ENCODE measurements at places on chromosomes 2 and 18.

DNA sequence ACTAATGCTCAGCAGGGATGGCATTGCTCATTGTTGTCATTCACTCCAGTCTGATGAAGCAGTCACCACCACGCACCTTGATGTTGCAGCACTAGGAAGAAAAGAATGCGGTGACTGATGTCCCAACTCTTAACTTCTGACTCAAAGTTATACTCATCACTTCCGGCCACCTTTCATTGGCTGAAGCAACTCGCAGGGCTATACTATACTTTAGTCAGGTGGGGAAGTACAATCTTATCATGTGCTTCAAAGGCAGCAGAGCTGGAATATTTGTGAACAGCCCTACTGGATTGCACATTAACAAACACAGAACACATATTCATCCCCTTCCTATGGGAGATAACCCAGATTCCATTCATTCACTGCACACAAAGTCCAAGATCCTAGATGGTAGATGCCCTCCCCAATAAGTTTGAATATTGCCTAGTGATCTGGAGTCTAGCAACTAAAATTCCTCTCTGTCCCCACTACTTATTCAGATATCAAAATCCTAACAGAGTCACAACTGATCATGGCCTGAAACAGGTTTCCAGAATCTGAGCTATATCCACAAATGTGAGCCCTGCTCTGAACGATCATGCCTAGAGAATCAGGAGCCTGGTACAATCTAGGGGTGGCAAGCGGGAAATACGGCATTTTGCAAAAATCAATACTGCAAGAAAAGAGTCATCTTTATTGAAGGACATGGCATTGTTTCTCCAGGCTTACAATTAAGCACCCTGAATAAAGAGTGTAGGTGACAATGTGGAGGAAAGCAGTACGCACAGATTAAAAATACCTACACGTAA lies 3.4 kb upstream of the SPATS2L start:
- no peak for DNase-seq

- DNase-seq = peak; percentile 92
Observed at GRCh38 chr2:108594132-108594981, 60.1 kb downstream of the LIMS1 start.

DNA sequence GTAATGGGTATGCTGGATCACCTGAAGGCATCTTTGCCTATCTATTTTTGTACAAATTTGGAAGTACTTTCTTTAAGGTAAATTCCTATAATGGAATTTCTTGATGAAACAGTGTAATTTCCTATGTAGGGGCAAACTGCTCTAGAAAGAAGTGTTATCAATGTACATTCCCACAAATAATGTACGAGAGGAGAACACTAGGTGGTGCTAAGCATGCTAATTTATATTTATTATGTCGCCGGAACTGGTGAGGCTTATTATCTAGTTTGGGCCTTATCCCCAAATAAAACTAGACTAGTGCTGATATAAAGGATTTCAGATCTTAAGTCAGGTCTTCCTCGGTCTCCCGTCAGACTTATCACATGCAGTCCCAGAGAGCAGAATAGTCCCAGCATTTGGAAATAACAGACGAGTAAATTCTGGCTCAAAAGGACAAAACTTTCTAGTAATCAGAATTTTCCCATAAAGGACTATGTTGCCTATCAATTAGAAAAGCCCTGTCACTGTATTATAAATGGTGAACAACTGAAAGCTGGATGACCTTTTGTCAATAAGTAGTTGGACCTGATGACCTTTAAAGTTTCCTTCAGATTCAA lies 86.9 kb upstream of the RBBP8 start:
- DNase-seq = peak; percentile 16

GRCh38 chr18:26226229-26227050 lies at the start of gene TAF4B:
TAF4B (plus strand) TSS chr18:26226445; CDS start chr18:26226934, 489 bp downstream.
- peak; percentile 92 for DNase-seq

DNA sequence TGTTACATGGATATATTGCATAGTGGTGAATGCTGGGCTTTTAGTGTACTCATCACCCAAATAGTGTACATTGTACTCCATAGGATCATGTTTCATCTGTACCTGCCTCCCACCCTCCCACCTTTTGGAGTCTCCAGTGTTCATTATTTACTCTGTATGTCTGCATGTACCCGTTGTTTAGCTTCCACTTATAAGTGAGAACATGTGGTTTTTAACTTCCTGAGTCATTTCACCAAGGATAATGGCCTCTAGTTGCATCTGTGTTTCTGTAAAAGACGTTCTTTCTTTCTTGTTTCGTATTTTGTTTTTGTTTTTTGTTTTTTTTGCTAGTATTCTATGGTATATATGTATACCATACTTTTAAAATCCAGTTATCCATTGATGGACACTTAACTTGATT lies 107.5 kb downstream of the MSTN start:
- DNase-seq = no peak

DNA sequence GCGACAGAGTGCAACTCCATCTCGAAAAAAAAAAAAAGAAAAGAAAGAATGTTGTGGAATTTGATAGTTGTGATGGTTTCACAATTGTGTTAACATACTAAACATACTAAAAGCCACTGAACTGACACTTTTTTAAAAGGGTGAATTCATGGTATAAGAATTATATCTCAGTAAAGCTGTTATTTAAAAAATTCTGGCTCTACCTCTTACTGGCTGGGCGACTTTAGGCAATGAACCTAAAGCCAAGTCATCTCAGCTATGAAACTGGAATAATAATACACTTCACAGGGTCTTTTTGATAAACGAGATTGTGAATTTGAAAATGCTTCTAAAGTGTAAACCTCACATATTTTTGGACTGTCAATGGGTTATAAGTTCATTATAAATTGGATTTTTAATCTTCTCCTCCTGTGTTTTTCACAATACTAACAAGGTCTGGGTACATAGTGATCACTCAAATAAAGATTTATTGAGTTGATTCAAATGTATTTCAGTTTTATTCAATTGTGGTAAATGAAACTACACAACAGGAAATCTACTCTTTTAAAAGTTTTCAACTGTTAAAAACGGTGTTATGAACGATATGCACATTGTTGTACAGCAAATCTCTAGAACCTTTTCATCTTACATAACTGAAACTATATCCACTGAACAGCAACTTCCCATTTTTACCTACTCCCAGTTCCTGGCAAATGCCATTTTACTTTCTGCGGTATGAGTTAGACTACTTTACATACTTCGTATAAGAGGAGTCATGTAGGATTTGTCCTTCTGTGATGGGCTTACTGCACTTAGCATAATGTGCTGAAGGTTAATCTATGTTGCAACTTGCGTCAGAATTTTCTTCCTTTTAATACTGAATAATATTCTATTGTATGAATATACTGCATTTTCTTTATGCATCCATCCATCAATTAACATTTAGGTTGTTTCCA lies 43.0 kb upstream of the GTF2A1L start:
- no peak for DNase-seq

DNA sequence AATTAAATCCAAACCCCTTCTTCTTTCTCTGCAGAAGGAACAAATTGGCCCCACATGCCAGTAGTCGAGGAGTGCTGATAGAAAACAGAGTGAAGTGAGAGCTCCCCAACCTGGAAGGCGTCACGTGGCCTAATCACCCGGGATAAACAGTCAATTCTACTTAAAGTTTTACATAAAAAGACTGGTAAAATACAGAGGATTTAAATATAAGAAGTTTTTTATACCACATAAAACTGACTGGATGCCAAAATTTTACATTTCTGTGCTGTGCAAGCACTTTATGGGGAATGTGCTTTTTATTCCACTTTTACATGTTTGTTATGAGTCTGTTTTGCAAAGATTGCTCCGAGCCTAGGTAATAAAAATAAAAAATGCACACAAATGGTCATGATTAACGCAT lies 1586.8 kb upstream of the ACVR2A start:
- DNase-seq = no peak

DNA sequence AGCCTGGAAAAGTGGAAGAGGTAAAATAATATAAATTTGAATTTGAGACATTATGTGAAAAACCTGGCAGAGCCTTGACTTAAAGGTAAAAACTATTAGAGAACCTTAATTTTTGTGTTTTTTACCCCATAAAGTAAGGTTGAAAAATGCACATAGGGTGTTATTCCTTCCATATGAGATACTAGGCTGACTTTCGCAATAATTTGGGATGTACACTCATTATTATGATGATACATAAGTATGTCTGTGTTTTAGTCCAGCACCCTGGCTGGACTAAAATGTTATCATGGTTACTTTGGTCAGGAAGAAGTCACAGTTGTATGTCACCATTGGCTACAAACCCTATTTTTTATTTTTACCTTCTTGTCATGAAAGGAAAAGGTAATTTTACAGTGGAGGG lies 19.8 kb downstream of the NEMP2 start:
- no peak for DNase-seq

DNA sequence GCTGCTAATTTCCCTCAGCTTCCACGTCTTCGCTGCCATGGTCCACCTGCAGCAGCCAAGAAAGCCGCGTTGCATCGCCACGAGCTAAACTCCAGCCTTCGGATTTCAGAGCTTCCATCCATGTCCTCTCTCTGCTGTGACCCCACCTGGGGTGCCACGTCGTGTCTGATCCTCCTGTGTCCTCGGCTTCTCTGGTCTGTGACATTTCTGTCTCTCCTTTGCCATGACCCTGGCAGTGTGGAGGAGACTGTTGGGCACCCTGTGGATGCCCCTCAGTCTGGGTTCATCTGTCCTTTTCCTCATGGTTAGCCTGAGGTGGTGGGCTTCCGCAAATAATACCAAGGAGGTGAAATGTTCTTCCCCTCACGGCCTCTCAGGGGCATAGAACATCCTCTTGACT lies 106.8 kb downstream of the RTP5 start:
- DNase-seq = no peak

- DNase-seq = no peak
Observed at GRCh38 chr2:232534940-232535651, 4.4 kb upstream of the CHRNG start.

GRCh38 chr18:76996429-76996828 lies 136.2 kb downstream of the MBP start:
- no peak for DNase-seq

GRCh38 chr2:16763056-16763455 lies 97.4 kb upstream of the CYRIA start:
- DNase-seq = no peak

GRCh38 chr18:67379981-67380380 lies 136.5 kb downstream of the DSEL start:
- DNase-seq = peak; percentile 29

- no peak for DNase-seq
Observed at GRCh38 chr2:229521576-229521975, 192.8 kb downstream of the DNER start.

DNA sequence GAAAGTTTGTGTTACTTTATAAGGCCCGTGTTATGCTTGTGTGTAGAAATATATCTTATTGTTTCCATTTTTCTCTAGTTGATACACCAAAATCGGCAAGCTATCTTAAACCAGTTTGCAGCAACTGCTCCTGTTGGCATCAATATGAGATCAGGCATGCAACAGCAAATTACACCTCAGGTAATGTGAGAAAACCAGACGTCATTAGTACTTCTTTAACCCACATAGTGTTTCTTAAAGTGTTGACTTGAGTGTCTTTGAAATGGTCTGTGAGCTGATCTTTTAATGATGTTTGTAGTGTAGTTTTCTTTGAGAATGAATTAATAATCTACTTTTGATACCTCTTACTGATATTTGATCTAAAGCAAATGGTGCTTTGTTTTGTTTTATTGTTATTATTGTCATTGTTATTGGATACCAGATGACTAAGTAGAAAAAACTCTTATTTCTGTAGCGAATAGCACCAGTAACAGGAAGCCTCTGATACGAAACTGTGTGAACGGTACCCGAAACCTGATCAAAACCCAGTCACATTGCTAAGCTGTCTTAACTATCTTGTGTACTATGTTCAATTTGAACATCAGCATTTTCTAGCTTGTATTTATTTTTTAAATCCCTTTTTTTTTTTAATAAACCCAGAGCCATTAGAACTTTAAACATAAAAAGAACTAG lies 53.7 kb downstream of the PTRHD1 start:
- DNase-seq = no peak

DNA sequence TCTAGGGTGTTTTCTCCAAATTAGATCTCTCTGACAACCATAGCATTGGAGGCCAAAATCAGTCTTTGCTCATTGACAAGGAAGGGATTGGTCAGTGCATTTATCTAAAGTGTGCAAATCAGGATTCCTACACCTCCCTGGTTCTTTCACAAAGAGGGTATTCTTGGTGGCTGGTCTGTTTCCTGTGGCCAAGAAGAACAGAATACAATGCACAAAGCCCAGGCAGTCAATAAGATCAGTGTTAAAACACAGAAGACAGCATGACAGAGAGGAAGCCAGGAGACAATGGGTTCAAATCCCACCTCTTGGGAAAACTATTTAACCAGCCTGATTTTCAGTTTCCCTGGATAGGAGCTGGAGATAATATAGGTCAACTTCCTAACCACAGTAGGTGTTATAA lies 46.1 kb upstream of the THOC1 start:
- DNase-seq = peak; percentile 67

- DNase-seq = no peak
Observed at GRCh38 chr2:240310645-240311044, 124.8 kb upstream of the GPC1 start.

- no peak for DNase-seq
Observed at GRCh38 chr2:18402831-18403230, 157.6 kb downstream of the RDH14 start.

- DNase-seq = no peak
Observed at GRCh38 chr2:138113871-138114525, 149.7 kb downstream of the HNMT start.

GRCh38 chr2:233818639-233819621 lies 35.4 kb downstream of the HJURP start:
- no peak for DNase-seq

DNA sequence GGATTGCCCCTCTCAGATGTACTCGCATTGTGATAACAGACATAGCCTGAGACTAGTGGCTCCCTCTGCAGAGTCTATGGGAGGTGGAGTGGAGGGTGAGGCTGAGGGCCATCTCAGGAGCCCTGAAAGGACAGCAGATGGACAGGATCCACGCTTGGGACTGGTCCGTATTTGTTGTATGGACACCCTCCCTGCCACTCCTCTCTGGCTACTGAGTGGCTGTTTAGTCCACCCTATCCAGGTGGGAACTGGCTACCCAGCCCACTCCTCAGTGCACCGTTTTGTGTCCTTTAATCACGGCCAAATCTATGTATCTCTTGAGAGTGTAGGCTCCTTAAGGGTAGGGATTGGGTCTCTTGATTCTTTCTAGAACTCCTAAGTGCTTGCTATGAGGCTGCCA lies 4.5 kb upstream of the GLI2 start:
- no peak for DNase-seq

GRCh38 chr18:69880083-69880482 lies 67.6 kb downstream of the CD226 start:
- DNase-seq = no peak

- DNase-seq = no peak
Observed at GRCh38 chr18:50006470-50007046, 188.4 kb downstream of the MYO5B start.

- no peak for DNase-seq
Observed at GRCh38 chr2:12071318-12071717, 324.9 kb downstream of the LPIN1 start.

- peak; percentile 48 for DNase-seq
Observed at GRCh38 chr2:207530160-207531031, 634 bp downstream of the CREB1 start.

GRCh38 chr18:44789710-44790109 lies 109.0 kb downstream of the SETBP1 start:
- peak; percentile 19 for DNase-seq
